GM06990 (cell line): ENCODE measurements at places on chromosomes 1 and 21.
A peak's percentile ranks its signal among the peaks of the same experiment; 100 is the strongest.

DNA sequence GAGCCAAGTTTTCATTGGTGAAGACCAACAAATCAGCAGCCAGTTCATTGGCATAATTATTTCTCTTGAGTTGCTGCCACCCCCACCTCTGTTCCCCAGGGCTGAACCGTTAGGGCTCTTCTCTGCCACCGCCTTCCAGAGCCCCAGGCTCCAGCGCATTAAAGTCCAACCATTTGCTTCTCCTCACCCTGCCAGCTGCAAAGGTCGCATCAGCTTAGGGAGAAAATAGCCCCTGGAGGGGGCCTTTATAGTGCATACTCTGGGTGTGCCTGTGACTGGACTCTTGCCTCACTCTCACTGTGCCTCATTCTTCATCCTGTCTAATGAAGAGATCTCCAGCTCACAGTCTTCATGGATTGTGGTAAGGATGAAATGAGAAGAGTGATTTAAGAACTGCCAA, 50.4 kb downstream of the KDM1A start:
- DNase-seq, result no peak

GRCh38 chr1:9070486-9070885, 1.1 kb upstream of the SLC2A5 start:
- DNase-seq, result no peak

GRCh38 chr1:243715285-243715684, 134.8 kb downstream of the AKT3 start:
- no peak for DNase-seq

DNA sequence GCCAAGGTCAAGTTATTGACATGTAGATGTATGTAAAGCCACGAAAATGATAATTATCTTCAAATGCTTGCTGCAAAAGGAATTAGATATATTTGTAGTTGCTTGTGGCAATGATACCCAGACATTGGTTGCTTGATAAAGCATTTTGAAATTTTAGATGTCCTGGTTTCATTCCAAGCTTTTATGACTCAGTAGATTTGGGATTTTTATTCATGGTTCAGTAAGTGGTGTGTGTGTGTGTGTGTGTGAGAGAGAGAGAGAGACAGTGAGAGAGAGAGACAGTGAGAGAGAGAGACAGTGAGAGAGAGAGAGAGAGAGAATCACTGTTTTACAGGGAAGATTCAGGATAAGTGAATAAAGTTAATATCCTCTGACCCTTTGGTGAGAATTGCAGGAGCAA, 498.2 kb upstream of the C1orf87 start:
- no peak for DNase-seq

GRCh38 chr1:43925846-43926245, 7.8 kb upstream of the ARTN start:
- DNase-seq, result no peak

DNA sequence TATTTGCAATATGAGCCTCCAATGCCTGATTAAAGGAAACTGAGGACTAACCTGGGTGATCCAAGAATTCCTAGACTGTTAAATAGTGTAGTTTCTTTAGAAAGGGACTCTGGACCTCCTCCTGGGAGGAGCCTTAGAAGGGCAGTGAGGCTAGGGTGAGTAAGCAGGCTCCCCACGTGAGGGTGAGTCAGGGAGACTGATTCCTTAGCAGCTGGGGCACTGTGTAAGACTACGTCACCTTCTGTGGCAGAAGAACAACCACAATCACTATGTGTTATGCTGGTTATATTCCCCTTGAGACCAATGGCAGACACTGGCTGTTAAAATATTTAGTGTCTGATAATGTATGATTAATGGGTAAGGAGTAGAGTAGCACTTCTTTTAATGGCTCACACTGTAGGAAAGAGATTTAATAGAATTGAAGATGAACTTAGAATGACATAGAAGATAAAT, 53.3 kb upstream of the SYT14 start:
- DNase-seq, result no peak

GRCh38 chr1:173666646-173667045, 3.0 kb downstream of the ANKRD45 start:
- DNase-seq, result no peak

GRCh38 chr1:214019499-214019898, 31.7 kb downstream of the PROX1 start:
- DNase-seq, result no peak

GRCh38 chr1:167056529-167057231, 33.5 kb downstream of the GPA33 start:
- no peak for DNase-seq

DNA sequence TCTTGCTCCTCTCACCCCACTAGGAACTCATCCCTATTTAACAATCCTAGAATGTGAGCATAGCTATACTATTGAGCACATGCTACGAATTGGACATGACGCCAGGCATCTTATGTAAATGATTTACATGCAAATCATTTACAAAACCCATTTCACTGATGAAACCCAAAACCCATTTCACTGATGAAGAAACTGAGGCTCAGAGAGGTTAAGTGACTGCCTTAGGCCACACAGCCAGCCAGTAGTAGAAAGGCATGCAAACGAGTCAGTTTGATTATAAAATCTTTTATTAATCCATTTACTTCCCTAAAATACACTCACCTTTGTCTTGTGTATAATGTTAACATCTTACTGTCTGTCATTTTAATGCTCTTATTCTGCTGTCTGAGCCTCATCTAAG, 87.9 kb downstream of the PLXNA2 start:
- no peak for DNase-seq

DNA sequence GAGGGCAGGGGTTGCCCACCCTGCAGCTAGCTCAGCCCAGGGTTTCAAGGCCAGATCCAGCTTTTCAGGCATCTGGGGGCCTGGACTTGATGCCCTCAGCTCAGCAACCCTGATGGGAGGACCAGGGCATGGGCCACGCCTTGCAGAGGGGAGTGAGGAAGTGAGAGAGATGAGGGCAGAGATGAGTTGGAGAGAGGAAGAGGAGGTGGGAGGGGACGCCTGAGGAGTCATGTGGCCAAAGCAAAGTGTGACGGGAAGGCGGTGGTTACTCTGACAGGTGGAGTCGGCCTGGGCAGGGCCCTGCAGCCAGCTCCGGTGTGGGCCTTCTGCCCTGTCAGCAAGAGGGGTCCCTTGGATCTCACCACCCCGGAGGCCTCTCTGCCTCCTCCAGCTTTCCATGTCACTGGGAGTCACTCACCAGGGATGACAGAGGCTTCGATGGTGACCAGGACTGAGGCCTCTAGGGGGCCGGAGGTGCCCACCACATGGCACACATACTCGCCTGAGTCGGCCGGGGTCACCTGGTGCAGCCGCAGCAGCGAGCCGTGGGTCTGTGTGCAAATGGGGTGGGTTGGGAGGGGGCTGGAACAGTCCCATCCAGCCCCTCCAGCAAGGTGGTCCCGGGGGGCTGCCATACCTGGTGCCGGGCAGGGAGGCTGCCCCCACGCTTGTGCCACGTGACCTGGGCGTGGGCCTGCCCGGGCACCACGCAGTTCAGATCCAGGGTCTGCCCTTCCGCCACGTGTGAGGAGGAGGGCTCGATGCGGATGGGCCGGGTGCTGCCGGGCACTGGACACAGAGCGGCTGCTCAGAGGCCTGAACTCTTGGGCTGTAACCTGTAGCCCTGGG, 40.4 kb downstream of the LDLRAD2 start:
- peak; percentile 50 for DNase-seq

DNA sequence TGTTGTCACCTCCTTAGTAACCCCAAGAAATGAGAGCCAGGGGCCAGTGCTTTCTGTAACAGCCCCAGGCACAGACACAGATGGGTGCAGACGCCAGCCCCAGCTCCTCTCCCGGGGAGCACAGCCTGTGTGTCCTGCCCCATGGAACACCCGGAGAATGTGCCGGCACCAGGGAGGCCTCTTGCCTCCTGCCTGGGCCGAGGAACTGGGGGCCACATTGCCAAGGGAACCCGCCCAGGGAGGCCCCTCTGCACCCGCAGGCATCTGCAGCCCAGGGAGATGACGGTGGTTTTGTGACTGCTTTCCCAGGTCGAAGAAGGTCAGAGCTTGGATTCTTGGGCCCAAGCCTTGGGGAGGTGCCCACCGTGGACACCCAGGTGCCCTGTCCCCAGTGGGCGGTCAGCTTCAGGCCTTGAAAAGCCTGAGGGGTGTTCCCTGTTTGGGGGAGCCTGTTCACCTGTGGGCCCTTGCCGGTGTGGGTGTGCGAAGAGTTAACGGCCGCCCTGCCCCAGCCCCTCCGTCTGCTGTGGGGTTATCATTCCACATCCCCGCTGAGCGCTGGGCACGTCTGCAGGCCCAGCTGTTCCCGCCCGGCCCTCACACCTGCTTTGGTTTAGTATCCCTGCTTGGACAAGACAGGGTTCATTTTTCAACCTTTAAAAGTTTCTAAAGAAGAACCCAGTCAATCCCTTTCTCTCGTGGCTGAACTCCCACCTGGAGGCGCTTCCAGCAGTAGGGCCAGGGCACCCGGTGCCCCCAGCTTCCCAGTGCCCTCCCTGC, 62.5 kb downstream of the MORN1 start:
- DNase-seq, result no peak

GRCh38 chr21:30613836-30614235, at the start of gene KRTAP6-1:
TSS of gene KRTAP6-1 (minus strand) at chr21:30613930. CDS start at chr21:30613904, 26 bp downstream.
- DNase-seq, result no peak

- peak; percentile 23 for DNase-seq
Measured at GRCh38 chr1:58107943-58108342, 438.6 kb downstream of the OMA1 start.

GRCh38 chr1:42922687-42923366, 35.8 kb downstream of the SLC2A1 start:
- DNase-seq, result peak; percentile 53

DNA sequence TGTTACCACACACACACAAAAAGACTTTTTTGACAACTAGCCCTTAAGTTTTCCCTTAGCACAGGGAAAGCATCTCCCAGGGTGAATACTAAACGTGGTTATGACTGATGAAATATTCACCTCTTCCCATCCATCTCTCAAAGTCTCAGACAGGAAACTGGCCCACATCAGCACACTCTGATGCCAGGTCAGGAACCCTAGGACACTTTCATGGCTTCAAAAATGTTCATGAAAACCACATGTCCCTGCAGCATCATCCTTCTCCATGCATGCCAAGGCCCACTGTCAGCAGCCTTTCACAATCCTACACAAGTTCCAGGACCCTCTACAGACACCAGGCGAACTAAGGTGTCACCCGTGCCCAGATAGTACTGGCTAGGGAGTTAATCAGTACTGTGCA, 68.7 kb downstream of the DNTTIP2 start:
- no peak for DNase-seq

DNA sequence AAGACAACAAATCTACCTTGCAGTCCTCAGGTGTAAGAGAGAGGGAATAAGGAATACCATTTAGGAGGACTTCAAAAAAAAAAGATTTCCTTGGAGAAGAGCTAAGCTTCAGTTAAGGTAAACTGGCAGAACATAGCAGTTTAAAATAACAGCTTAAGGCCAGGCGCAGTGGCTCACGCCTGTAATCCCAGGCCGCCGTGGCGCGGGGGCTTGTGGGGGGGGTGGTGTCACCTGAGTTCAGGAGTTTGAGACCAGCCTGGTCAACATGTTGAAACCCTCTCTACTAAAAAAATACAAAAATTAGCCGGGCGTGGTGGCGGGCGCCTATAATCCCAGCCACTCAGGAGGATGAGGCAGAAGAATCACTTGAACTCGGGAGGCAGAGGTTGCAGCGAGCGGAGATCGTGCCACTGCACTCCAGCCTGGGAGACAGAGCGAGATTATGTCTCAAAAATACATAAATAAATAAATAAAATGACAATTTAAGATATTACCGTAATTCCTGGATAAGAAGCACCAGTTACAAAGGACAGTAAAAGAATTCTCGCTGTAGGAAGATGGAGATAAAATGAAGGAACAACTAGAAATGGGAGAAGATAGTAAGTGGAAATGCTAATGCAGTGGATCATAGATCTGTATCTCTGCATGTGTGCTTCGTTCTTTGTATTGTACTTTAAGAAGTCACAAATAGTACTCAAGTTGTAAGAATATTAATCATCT, 1140.2 kb downstream of the NCAM2 start:
- no peak for DNase-seq

DNA sequence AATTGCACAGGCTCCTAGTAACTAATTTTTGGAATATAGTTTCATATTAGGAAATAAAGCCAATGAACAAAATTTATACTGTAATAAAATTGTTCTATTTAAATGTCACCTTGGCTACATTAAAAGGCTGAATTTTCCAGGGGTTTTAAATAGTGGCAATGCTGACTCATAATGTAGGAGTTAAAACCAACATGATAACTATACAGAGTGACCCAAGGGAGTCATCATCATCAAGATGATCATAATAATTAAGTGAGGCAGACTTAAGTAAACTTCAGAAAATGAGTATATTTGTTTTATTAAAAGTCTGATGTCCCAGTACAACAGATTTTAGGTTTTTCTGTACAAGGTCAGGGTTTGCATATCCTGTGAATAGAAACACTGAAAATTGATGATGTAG, 183.4 kb downstream of the PLPPR4 start:
- no peak for DNase-seq

- DNase-seq, result no peak
Measured at GRCh38 chr21:45331531-45332147, 43.9 kb upstream of the POFUT2 start.

GRCh38 chr1:151993734-151994496, at the start of gene S100A10:
TSS of gene S100A10 (minus strand) at chr1:151993859. CDS start at chr1:151986230, 7,629 bp downstream.
- peak; percentile 38 for DNase-seq

DNA sequence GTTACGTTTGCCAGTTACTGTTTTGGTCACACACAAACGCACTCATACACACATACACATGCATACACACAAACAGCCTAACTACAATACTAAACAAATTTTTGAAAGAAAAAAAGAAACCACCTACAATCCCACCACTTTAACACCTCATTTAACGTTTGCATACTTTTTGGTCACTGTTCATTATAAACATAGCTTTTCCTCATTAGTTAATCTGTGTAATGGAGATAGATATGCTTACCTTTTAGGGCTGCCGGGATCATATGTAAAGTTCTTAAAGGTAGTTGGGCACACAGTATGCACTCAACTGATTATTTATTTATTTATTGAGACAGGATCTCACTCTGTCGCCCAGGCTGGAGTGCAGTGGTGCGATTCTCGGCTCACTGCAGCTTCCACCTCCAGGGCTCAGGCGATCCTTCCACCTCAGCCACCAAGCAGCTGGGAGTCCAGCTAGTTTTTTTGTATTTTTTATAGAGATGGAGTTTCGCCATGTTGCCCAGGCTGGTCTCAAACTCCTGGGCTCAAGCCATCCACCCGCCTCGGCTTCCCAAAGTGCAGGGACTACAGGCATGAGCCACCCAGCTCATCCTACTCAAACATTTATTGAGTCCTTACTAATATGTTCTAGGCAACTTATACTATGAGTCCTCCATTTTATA, 677 bp upstream of the BCL10 start:
- DNase-seq, result no peak

- no peak for DNase-seq
Measured at GRCh38 chr21:16642353-16642752, 870.5 kb upstream of the CXADR start.
